Fibroblast of lung (primary cell): ENCODE measurements at places on chromosomes 7 and 10.

- DNase-seq, result no peak
Observed at GRCh38 chr10:12397147-12397896, 48.0 kb downstream of the CAMK1D start.

DNA sequence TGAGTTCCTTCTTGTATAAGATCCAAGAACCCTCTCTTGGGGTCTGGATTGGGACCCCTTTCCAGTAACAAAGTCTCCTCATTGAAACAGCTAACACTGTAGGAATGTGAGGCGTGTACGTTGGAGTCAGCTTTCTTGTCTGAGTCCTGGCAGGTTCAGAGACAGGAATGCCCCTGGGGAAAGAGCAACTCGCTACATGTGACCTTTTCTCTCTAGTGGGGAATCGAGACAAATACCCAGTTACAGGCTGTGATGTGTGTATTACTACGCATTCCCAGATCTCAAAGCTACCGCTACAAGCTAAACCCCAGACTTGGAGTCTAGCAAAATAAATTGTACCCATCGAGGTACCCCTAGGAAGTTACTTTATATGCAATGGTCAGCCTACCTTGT, 85.6 kb upstream of the FRMD4A start:
- DNase-seq, result no peak

- no peak for DNase-seq
Observed at GRCh38 chr10:17831896-17832295, 22.7 kb downstream of the MRC1 start.

- DNase-seq, result no peak
Observed at GRCh38 chr7:38561166-38561565, 70.0 kb downstream of the AMPH start.

DNA sequence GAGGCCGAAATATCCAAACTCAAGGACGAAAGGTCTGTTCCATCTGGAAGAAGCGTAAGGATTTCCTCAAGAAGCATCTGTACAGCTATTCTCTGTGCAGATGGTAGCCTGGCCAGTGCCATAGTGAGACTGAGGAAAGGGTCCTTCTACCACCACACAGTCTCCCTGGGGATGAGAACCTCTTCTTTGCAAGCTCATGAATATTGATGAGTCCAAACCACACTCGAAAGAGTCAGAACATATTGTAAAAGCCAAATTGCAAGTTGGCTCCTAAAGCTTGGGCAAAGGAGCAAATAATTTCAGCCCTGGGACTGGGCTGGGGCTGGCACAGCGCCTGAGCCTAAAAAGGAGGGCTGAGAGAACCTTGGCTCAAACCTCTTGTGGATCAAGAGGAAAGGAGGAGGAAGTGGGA, 66.1 kb upstream of the PIP4K2A start:
- no peak for DNase-seq
